ENCODE measurements at places on chromosomes 1 and 21.

GRCh38 chr1:39283858-39284257 lies 79.4 kb downstream of the MACF1 start:
- no peak for DNase-seq

DNA sequence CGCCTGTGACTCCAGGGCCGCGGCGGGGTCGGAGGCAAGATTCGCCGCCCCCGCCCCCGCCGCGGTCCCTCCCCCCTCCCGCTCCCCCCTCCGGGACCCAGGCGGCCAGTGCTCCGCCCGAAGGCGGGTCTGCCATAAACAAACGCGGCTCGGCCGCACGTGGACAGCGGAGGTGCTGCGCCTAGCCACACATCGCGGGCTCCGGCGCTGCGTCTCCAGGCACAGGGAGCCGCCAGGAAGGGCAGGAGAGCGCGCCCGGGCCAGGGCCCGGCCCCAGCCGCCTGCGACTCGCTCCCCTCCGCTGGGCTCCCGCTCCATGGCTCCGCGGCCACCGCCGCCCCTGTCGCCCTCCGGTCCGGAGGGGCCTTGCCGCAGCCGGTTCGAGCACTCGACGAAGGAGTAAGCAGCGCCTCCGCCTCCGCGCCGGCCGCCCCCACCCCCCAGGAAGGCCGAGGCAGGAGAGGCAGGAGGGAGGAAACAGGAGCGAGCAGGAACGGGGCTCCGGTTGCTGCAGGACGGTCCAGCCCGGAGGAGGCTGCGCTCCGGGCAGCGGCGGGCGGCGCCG lies at the start of gene SIM2:
TSS of gene SIM2 (plus strand) at position 135 of the 565 bp plus-strand sequence. CDS start 632 bp downstream, outside the sequence.
- no peak for DNase-seq

GRCh38 chr1:174744886-174745285 lies 254.9 kb upstream of the CACYBP start:
- no peak for DNase-seq

- no peak for DNase-seq
These were observed 30.1 kb downstream of the SGIP1 start for GRCh38 chr1:66563941-66564630.

DNA sequence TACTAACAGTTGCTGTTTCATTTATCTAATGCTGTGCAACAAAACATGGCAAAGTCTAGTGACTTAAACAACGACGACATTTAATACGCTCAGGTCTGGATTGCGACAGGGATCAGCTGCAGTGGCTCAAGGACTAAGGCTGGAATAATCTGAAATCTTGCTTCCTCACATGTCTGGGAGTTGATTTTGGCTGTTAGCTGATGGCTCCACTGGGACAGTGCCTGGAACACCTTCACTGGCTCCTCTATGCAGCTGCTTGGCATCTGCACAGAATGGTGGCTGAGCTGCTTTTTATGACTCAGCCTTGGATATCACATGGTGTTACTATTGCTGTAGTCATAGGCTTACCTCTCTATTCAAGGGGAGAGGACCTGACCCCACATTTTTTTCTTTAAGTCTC lies 24.0 kb upstream of the BTG3 start:
- no peak for DNase-seq

DNA sequence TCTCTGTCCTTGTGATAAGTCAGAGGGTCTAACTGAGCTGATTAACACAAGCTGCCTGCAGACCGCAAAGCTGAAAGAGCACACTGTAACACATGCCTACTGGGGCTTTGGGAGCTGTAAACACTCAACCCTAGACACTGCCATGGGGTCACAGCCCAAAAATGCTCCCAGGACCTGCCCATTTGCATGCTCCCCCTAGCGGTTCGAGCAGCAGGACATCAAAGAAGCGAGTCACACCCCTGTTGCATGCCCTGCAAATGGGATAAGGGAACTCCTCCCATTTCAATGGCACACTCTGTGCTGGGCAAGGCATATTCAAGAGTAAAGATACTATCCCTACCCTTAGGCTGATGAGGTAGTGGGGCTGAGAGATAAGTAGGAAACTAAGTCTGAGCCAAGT lies 22.8 kb downstream of the LCE3E start:
- no peak for DNase-seq

GRCh38 chr1:14135070-14135469 lies 435.1 kb downstream of the PRDM2 start:
- no peak for DNase-seq

- no peak for DNase-seq
These were observed 448 bp downstream of the AURKAIP1 start for GRCh38 chr1:1374589-1374928.

- no peak for DNase-seq
These were observed 34.7 kb upstream of the LRRC3 start for GRCh38 chr21:44420416-44421205.

- DNase-seq = no peak
These were observed 136.2 kb upstream of the RUNX3 start for GRCh38 chr1:25066256-25066655.

DNA sequence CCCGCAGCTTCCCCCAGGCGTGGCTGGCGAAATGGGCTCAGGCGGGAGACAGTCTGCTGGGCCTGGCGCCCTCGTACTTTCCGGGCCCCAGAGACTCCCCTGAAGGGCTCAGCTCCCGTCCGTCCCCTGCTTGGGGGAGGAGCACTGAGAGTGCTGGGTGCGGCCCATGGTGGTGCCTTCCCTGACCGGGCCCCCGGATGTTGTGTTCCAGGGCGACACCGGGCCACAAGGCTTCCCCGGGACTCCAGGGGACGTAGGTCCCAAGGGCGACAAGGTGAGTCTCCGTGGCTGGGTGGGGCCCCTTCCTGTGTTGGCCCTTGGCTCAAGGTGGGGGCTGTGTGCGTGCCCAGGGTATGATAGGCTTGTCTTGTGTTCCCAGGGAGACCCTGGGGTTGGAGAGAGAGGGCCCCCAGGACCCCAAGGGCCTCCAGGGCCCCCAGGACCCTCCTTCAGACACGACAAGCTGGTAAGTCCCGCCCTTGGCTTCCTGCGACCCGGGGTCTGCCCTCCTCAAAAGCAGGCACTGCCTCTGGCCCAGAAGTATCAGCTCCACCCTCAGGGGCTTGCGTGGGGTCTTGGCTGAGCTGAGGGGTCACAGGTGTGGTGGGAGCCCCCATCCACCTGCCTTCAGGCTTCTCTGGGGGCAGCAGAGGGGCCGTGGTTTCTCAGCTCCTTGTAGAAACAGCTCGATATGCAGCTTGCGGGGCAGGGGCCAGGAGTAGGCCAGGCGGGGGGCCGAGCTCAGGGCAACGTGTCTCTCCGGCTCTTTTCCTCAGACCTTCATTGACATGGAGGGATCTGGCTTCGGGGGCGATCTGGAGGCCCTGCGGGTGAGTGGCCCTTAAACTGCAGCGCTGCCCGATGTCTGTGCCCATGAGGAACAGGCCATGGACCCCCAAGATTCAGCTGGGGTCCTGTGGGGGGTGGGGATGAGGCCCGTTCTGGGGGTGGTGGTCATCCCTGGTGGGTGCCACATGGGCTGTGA lies 62.3 kb downstream of the SLC19A1 start:
- peak; percentile 22 for DNase-seq

DNA sequence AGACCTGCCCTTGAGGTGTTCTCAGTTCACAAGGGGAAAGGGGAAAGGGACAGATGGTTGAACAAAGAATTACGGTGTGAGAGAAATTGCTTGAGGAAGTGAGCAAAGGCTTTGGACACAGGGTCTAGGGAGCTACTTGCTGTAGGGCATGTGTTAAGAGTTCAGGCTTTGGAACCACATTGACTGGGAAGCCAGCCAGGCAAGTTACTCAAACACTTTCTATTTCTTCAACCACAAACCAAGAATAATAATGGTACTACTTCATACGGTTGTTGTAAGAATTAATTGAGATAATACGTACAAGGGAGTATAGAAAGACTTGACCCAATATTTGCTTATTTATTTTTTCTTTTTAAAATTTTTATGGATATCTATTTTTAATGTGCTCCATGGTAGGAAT lies 26.6 kb downstream of the AK4 start:
- no peak for DNase-seq

- no peak for DNase-seq
These were observed 19.6 kb upstream of the CBR3 start for GRCh38 chr21:36115138-36115730.

DNA sequence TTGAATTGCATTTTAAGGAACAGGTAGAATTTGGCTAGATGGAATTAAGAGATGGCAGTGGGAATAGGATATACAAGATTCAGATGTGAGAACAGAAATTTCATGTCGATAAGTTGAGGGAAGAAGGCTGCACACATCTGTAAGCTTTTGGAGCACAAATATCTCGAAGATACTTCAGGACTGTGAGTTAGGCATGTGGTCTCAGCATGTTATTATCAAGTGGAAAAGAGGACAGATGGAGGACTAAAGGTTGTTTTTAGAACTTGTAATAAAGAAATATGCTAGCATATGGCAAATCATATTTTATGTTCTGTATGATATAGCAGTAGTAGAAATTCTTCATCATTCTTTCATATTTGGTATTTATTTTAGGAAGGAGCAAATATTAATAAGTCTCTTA lies 61.5 kb downstream of the KIF1B start:
- no peak for DNase-seq

GRCh38 chr1:70265946-70266345 lies 44.8 kb downstream of the SRSF11 start:
- no peak for DNase-seq

GRCh38 chr1:241475671-241476070 lies 43.9 kb downstream of the FH start:
- DNase-seq = no peak

DNA sequence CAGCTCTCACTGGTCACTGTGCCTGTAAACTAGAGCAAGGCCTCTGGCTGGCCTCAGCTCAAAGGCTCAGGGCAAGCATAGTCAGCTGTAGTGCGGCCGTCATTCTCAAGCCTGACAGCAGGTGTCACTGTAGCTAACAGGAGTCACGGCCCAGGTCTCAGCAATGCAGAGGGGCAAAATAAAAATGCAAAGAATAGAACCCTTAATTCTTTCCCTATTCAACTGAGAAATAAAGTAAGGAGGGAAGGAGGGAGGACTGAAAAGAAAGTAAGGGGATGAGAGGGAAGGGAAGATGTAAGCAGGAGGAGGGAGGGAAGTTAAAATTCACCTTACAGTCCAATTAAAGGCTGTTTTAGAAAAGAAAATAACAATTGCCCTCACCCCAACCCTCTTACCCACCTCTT lies 106.1 kb downstream of the KIAA0319L start:
- peak; percentile 77 for DNase-seq

- no peak for DNase-seq
These were observed 74.9 kb upstream of the BEND5 start for GRCh38 chr1:48851638-48852037.

DNA sequence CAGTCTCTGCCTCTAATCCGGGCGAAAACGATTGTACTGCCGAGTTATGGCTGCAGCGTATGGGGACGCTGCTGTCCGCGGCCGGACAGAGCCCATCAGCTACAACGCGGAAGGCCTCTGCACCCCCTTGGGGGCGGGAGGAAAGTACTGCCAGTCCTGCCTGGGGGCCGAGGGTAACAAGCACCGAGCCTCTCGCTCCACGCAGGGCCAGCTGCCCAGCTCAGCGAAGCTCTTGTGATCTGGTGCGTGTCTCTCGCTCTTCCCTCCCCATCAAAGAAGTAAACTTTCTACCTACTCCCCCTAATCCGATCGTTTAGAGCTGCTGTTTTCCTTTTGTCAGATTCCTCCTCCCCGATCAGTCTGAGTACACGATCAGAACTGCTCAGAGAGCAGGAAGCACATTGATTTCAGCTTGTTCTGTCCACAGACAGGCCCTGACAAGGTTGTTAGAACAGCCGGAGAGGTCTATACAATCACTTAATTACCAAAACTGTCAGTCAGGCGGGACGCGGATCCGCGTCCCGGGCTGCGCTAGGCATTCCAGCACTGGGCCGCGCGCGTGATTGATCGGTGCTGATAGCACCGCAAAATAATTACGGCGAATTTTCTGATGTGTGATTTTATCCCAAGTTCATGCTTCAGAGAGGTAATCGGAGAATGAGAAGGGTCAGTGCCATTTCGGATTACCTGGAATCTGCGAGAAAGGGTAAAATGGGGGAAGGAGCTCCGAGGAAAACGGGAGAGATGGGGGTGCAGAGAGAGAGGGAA lies 8.7 kb upstream of the BARHL2 start:
- no peak for DNase-seq

GRCh38 chr21:28106370-28106890 lies 886.2 kb downstream of the LTN1 start:
- DNase-seq = no peak

GRCh38 chr1:84884671-84885389 lies 8.2 kb downstream of the LPAR3 start:
- no peak for DNase-seq

DNA sequence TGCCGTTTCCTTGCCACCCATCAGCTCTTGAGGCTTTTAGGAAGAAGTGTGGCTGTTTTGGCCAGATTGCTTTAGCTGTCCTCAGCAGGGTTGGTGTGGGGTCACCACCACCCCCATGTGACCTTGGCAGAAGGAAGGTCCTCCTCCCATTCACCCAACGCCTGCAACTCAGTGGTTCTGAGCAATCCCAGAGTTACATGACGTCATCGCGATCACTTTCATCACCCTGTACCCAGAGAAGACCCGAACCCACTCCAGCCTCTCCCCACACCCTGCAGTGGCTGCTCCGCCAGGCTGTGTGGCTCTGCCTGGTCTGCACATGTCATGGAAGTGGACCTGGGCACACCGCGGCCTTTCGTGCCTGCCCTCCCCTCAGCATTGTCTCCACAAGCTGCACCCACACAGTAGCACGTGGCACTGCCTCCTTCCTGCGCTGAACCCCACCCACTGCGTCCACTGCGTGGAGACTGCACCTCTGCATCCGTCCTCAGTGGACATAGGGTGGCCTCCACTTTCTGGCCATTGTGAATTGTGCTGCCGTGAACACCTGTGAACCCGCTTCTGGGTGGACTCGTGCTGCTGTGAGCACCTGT lies 16.5 kb downstream of the FAAP20 start:
- no peak for DNase-seq

GRCh38 chr1:89538361-89538760 lies 13.7 kb downstream of the LRRC8B start:
- no peak for DNase-seq

- DNase-seq = no peak
These were observed 18.8 kb downstream of the PPP1R12B start for GRCh38 chr1:202367271-202367670.

DNA sequence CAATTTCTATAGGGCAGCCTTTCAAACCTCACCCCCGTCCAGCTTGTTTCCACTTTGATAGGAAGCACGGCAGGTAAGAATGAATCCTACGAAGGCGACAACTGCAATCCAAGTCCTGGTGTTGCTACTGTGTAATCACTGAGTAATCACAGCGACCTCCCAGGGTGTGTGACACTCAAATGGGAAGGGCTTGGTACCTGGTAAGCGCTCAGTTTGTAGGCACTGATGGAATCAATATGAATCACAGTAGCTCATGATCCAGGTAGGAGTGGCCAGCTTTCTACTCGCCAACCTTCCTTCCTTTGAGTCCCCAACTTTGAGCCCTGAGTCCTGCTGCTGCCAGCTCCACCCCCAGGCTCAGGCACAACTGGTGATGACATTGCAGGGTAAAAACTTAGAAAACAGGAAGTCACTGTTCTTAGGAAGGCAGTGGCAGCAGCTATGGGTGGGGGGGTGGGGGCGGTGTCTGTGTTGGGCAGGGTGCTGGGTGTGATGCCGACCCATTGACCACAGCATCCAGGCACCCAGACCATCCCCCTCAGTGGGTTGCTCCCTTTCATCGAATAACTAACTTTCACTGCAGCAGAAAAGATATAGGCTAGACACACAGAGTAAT lies 70.7 kb downstream of the CD247 start:
- peak; percentile 94 for DNase-seq

Measured in CD4-positive, alpha-beta T cell treated with Interleukin-4 for 1 hour (primary cell).